ENCODE measurements at places on chromosomes 3 and 15.

GRCh38 chr15:48086133-48086532, 34.7 kb upstream of the SLC24A5 start:
- no peak for DNase-seq

- no peak for DNase-seq
Measured at GRCh38 chr15:89672221-89673164, 6.7 kb downstream of the PLIN1 start.

GRCh38 chr15:31236184-31237042, 90.2 kb upstream of the KLF13 start:
- DNase-seq: peak; percentile 49

- no peak for DNase-seq
Measured at GRCh38 chr3:23481011-23481615, 278.0 kb downstream of the UBE2E2 start.

DNA sequence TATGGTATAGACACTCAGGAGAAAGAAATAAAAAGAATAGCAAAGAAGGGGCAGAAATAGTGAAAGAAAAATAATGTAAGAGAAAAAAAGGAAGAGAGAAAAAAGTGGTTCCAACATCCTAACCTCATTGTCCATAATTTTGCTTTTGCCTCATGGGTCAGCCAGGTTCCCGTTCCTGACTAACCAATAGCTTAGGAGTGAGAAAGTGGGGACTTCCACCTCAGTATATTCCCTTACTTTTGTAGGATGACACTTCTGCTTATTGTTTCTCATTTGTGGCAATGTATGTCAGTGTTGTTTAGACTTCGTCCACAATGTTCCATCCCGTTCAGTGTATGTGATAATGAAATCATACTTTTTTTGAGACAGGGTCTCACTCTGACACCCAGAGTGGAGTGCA, 9.3 kb upstream of the SLC12A8 start:
- peak; percentile 51 for DNase-seq

DNA sequence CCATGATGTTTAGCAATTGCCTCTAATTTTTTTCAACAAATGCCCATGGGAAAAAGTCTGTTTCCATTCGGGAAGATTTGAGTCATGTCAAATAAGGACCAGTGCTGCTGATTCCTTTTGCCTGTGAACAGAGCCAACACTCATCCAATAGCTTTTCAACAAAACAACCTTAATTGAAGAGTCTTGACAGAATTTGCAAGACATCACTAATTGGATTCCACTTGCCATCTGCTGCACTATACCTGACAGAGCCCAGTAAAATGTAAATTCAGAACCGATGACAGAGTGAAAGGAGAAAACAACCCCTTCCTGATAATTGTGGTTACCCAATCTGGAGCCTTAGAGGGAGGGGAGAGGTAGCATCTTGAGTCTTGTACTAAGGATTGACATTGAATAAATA, 426.7 kb downstream of the AGBL1 start:
- DNase-seq: no peak

GRCh38 chr3:147393261-147393942, 12.9 kb downstream of the ZIC4 start:
- no peak for DNase-seq

DNA sequence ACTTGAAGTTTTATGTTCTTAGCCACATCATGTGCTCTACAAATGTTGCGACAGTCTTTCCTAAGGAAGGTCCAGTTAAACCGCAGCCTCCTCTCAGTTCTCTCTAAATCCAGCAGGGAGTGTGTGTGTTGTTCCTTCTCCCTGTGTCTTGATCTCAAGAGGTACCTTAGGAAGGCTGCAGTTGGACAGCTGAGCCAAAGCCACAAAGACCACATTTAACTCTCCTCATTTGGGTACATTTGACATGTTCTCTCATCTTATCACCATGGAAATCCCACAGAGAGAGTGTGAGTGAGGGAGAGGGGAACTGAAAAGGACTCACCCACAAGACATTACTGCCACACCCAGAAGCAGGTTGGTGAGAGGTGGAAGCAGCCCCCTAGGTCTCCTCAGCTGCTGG, 79.5 kb downstream of the CD200R1L start:
- DNase-seq: peak; percentile 66

DNA sequence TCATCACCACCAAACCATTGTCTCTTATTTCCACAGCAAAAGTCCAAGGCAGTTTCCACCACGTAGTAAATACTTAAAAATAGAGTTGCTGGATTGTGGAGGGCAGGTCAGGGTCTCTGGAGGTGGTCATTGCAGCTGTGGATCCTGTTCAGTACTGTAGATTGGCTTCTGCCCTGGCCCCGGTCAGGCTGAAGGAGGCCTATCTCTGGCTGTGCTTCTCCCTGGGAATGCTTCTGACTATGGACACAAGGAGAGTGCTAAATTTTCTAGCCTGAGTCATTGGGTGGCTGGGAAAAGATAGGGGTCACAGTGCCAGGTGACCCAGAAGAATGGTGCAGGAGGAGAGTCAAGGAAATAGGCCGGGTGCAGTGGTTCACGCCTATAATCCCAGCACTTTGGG, 26.3 kb upstream of the GMPPB start:
- no peak for DNase-seq

- no peak for DNase-seq
Measured at GRCh38 chr3:1092061-1092460, 763 bp upstream of the CNTN6 start.

DNA sequence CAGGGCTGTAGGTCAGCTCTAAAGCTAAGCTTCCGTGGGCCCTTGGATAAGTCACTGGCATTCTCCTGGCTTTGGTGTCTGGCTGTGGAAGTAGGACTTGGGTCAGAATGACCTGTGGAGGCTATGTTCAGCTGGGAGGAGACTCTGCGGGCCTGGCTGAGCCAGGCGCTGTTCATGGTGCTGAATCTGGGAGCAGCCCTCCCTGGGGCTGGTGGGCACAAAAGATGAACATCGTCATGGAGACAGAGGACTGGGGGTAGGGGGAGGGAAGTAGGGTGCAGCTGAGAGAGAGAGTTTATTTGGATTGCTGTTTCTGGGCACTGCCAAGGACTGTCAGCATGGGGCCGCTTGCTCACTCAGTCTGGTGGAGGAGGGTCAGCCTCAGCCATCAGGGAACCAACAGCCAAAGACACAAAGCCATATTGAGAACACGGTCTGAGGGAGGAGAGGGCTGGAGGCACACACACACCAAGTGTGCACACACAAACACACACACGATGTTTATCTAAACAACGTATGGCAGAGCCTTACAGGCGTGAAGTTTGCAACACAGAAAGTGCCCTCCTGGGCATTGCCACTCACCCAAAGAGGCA, 120.7 kb upstream of the LINGO1 start:
- no peak for DNase-seq

- no peak for DNase-seq
Measured at GRCh38 chr3:124248471-124249028, 256.6 kb upstream of the ROPN1 start.

DNA sequence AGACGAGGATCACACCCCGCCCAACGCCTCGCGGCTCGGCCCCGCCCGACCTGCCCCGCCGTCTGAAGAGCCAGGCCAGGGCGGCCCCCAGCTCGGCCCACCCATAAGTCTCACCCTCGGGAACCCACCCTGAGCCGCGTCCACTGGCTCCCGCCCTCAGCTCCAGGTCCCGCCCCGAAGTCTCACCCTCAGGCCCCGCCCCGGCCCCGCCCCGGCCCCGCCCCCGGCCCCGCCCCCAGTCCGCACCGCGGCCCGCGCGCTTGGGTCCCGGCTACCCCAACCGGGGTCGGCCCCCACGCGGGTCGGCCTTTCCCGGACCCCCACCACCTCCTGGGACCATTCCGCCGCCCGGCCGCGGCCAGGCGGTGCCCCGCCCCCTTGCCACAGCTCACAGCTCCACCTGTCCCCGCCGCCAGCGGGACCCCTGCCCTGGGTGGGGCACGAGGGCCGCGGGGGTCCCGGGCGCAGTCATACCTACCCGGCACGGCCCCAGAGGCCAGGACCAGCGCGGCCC, 489 bp downstream of the CSPG5 start:
- DNase-seq: no peak

- no peak for DNase-seq
Measured at GRCh38 chr3:105611304-105612192, 244.8 kb downstream of the ALCAM start.

DNA sequence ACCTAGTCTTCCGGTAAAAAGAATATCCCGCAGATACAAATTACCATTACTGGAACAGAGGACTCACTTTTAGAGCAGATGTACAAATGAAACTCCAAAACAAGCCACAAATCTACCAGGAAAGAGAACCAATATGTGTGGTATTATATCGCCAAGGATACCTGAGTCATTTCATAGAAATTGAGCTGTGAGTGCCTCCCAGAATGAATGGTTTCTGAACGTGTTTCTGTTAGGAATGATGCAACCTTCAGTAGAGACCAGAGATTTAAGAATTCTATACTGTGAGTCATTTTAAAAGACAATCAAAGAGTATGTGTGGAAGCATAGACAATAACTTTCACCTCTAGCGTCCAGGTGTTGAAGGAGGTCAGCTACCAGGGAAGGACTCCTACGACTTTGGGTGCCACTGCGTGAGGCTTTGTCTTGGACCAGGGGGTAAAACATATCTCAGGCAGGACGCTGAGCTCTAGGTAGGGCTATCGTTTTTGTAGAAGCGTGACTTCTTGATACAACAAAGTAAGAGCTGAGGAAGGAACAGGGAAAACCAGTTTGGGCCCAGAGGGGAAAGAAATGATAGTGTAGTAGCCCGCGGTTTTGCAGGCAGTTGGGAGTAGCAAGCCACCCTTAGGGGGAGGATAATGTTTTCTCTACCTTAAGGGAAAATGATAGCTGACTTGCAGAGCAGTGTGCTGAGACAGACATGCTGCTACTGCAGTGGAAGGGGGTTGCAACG, 210.4 kb downstream of the TP63 start:
- DNase-seq: no peak

DNA sequence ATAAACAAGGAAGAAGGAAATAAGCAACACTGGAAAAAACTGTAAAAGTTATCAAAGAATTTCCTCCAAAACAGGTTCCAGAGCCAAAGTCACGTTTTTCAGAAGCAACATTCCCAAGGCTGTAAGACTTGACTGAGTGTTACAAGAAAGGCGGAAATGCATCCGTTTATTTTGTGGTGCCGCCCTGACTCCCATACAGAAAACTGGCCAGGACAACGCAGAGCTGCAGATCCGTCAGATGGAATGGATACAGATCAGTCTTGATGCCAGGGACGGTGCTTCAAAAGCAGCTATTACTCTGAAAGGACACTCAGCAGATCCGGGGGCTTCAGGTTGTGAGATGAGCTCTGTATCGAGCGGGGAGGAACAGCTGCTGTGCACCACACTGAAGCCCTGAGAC, 83.4 kb downstream of the GABRG3 start:
- no peak for DNase-seq

GRCh38 chr15:50906954-50907600, 1.4 kb upstream of the AP4E1 start:
- peak; percentile 42 for DNase-seq

DNA sequence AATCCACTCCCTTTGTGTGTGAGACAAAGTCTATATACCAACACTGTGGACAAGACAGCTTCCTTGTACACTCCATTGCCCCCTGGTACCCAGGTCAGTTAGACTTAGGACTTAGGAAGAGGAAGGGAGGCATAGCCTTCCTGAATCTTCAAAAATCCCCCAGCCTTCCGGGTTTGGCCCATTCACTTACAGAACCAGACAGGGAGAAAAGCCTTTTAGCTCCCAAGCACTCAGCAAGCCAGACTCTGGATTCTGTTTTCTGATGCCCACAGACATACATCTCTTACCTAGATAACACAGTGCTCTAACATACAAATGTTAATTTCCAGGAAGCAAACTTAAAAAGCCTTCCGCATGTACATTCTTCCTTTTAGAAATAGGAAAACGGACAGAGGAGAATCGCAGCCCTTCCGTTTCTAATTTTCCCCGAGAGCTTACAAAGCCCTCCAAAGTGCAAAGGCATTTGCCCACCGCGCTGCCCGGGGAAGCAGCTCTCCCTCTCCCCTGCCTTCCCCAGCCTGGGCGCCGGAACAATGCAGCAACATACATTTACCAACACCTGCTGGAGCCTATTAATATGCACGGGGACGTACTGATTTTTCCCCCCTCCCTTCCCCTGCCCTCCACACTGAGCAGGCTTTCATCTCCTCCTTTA, 442.0 kb downstream of the MAGI1 start:
- DNase-seq: no peak

DNA sequence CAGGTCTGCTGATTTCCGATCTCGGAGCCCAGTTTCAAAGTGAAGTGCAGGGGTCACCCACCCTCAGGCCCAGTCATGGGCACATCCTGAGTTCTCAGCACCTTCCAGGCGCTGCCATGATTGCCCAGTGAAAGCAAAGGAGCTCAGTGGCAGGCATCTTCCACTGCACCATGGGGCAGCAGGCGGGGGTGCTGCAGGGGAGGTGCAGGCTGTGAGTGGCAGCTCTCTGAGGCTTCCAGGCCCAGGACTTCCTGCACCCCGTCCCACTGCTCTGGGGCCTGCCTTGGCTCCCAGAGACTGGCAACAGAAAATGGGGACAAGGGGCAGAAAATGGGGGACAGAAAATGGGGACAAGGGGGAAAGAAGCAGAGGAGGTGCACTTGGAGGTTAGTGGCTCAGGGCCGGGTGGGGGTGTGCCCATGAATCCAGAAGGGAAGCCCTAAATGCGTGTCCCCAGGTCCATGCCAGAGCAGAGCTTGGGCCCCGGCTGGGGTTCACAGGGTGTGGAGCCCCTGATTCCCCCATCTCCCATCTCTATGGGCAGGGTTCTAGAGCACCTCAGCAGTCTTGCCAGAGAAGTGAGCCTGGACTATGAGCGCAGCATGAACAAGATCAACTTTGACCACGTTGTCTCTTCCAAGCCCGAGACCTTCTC, 28.0 kb downstream of the DNAH1 start:
- DNase-seq: no peak

DNA sequence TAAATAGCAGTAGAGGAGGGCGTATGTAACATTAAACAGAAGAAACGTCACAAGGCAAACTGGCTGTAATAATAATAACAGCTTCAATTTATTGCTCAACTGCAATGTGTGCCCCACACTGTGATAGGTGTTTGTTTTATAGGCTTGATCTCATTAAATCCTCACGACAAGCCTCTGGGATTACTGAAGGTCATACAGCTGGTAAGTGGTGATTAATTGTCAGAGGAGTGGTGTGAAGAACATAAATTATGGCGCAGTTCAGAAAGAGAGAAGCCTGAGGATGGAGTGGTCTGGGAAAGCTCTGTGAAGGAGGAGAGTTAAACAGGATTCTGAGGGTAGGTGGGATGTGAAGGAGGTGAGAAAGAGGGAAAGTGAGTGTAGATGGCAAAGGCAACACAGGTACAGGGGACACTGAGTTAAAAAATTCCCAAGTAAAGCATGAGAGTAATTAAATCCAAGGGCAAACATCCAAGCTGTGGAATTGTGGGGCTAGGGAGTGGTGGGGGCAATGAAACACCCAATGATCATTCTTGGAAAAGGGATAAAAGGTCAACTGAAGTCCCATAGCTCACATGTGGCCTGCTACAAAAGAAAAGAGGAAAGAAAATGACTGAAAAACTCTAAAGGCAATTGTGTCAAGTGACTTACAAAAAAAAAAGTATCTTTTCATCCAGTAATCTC, 16.5 kb upstream of the GLCE start:
- DNase-seq: no peak

DNA sequence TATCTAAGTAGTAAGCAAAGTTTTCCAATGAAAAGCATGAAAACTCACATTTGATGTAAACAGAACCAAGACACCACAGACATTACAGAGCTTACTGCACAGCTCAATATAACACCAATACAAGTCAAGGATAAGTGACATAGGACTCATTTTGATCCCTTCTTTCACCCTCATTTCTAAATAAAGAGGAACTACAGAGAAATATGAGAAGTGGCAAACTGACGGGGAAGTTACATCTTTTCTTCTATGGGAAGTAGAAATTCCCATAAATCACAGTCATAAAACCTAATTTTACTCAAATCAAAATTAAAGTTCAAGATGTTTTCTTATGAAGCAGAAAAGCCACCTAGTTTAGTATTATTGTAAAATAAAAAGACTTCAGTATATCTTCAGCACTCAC, 3.8 kb downstream of the ATG3 start:
- DNase-seq: peak; percentile 84

All from CD14-positive monocyte (primary cell).